ENCODE measurements at places on chromosomes 12 and 14.

- no peak for DNase-seq
These were observed 699 bp upstream of the HOXC11 start for GRCh38 chr12:53972152-53972702.

- DNase-seq, result no peak
These were observed 354.3 kb upstream of the FAR2 start for GRCh38 chr12:28794786-28795185.

DNA sequence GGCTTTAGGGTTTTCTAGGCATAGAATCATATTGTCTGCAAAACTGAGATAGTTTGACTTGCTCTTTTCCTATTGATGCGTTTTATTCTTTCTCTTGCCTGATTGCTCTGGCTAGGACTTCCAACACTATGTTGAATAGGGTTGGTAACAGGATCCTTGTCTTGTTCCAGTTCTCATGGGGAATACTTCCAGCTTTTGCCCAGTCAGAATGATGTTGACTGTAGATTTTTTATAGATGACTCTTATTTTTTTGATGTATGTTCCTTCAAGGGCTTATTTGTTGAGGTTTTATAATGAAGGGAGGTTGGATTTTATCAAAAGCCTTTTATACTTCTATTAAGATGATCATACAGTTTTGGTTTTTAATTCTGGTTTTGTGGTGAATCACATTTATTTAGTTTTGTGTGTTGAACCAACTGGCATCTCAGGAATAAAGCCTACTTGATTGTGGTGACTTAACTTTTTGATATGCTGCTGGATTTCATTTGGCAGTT is 478.2 kb downstream of the TMEM117 start:
- DNase-seq, result peak; percentile 18

GRCh38 chr12:1911598-1912575 is 6.6 kb downstream of the CACNA2D4 start:
- no peak for DNase-seq

GRCh38 chr12:117098361-117099217 is 627 bp downstream of the TESC start:
- DNase-seq, result no peak

DNA sequence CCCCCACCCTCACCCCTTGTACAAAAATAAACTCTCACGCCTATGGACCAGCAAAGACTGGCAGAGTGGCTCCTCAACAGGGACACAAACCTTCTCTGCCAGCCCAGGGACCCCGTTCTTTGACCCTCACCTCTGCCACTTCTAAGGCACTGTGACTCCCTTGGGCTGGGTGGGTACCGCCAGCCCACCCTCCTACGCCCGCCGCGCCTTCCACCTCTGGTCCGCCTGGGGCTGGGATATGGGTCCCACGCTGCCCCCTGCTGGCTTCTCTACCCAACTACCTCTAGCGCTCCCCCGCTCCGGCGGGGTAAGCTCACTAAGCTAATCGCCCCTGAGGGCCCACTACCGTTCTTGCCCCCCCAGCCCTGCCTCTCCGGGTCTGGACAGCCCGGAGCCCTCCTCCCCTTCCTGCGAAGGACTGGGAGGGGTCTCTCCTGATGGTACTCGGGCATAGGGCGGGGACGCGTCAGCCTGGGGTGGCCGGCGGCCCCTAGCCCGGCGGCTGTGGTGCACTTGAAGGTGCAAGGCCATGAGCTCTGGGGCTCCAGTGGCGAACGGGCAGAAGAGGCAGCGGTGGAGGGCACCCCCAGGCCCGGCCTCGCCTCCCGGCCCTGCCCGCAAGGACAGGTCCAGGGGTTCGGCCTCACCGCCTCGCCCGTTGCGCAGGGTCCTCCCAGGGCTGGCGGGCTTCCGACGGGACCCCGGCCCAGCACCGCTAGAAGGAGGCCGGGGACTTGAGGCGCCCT is 8.1 kb downstream of the ZNF219 start:
- no peak for DNase-seq

Data from stromal cell of bone marrow (primary cell).